Left lung (tissue), 14 donors: ENCODE measurements at places on chromosomes 4 and X. TPM values are rescaled to one million over a fixed set of nuclear protein-coding genes. Genes with fewer than 3 reads are reported as not detected.

GRCh38 chr4:21826071-21826470 is 122.5 kb downstream of the KCNIP4 start:
- DNase-seq = no peak

The WDR17 gene
- total RNA-seq = 4.3 TPM

- DNase-seq = no peak
Observed at GRCh38 chr4:105896984-105897775, 1.9 kb downstream of the NPNT start.

- DNase-seq = no peak
Observed at GRCh38 chr4:183920512-183920911, 15.4 kb downstream of the STOX2 start.
